Suppressor macrophage (primary cell): ENCODE measurements at places on chromosomes 7 and 10.

DNA sequence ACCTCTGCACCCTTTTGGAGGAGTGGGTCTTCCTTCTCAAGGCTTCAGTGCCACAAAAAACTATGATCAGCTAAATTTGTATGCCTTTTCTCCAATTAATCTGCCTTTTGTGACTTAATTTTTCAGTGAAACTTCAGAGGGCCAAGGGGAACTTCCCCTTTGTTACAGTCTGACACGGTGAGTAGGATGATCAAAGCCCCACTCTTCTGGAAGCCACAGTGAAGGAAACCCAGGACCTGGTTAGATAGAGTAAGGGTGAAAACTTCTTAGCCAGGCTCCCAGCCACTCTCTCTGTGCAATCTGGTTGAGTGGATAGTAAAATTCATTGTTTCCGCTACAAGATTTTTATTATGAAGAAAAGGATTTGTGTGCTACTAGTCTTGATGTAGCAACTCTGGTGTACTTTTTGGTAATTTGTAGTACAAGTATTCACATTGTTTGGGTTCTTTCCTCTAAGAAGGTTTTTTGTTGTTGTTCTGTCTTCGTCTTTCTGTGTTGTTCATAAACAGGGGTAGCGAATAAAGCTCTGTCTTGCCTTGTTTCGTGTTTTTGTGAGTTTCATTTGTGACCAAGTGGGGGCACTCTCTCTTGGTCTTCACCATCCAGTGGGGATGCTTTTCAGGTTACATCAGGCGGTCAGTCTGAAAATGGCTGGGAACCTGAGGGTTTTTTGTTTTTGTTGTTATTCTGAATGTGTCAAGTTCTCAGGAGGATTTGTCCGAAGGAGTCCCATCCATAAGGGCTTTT, 268.5 kb upstream of the NPSR1 start:
- DNase-seq = no peak

DNA sequence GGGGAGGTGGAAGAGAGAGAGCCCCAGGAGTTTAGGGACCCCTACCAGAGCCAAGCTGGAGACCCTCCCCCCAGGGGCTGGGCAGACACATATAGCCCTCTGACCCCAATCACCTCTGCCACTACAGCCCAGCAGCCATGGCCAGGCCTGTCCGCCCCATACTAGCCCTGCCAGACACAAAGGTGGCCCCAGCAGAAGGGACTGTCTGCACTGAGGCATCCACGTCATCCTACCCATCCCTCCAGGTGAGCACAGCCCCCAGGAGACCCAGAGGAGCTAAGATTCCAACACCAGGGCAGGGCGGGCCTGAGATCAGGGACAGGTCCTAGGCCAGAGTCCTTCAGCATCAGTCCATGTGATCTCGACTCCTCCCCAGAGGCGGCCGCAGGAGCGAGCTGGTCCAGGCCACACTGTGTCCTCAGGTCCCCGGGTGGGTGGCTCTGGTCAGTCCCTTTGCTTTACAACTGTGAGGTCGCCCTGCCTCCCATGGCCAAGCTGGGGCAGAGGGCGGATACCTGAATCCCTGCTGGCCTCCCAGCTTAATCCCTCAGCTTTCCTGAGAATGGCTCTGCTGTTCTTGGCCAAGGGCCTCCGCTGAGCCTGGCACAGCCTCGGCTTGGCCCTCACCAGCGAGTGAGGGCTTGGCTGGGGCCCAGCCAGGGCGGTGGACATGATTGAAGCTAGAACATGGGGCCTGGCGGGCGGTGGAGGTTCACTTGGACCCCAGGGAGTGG, 14.3 kb upstream of the ELN start:
- DNase-seq = no peak

- no peak for DNase-seq
Observed at GRCh38 chr7:149289262-149289661, 27.3 kb downstream of the ZNF783 start.

DNA sequence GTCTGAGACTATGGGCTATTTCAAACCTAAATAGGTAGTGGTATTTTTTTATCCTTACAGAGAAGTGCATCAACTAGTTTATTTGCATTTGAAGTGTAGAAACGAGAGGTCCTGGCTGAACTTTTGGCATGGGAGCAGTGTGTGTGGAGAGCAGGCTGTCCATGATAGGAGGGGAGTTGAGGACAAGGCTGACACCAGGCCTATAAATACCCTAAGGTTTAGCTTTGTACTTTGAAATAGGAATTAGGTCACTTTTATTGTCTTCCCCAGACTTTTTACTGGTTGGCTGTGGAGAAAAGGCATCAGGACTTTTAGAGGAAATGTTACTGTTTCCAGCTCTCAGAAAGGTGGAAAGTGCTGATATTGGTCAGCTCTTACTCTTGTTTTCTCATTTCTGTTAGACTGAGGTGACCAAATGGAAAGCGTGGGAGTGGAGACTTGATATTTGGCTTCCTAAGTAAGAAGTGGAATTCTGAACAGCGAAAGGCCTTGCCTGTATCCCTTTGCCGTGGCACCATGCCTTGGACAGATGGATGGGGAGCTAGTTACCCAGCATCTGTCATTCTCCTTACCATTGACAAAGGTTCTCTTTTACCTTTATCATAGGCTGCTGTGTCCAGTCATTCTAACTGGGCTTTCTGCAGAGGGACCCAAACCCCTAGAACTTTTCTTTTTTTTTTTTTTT, 46.0 kb downstream of the GBF1 start:
- no peak for DNase-seq

- no peak for DNase-seq
Observed at GRCh38 chr7:55594414-55594813, 22.1 kb upstream of the VOPP1 start.

GRCh38 chr10:12319076-12319475, 30.3 kb upstream of the CAMK1D start:
- peak; percentile 69 for DNase-seq
